Vagina (tissue), 2 donors: ENCODE measurements at places on chromosomes 6 and 20. TPM values are rescaled to one million over a fixed set of nuclear protein-coding genes. Genes with fewer than 3 reads are reported as not detected.
A peak's percentile ranks its signal among the peaks of the same experiment; 100 is the strongest.

The FOXS1 gene
- total RNA-seq = not detected

- DNase-seq = no peak
Observed at GRCh38 chr6:20334334-20334733, 67.3 kb upstream of the E2F3 start.

GRCh38 chr20:10371467-10371866 lies 62.6 kb downstream of the MKKS start:
- DNase-seq = no peak

The KCNQ2 gene
- total RNA-seq = 1.2 TPM

- peak; percentile 72 for DNase-seq
Observed at GRCh38 chr6:33091957-33092356, 16.2 kb downstream of the HLA-DPB1 start.

DNA sequence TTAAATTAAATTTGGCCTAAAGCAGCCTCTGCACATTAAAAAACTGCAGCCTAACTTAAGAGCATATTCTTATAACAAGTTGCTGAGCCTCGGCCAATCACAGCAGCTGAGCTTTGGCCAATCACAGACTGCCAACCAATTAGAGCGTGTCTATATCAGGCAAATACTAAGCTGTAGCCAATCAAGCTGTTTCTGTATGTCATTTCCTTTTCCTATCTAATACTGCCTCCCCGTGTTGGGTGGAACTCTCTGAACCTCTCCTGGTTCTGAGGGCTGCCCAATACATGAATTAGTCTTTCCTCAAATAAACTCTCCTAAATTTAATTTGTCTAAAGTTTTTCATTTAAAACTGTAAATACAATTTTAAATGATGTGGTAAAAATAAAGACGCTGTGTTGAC lies 3.9 kb upstream of the TMEM244 start:
- no peak for DNase-seq

DNA sequence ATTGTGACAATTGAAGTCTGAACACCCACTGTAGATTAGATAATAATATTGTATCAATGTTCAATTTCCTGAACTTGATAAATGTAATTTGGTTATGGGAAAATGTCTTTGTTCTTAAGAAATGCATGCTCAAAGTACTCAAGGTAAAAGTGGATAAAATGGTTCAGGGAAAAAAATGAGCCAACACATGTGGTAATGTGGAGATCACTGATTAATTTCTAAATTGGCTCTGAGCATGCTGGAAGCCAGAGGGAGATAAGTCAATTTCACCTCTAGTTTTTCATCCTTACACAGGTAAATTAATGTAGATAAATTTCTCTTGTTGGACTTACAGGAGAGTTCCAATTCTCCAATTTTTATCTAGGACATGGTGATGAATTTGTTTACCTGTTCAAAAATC lies 8.0 kb upstream of the COMMD7 start:
- DNase-seq = no peak

The KIAA1755 gene
- total RNA-seq = 2.7 TPM
